Activated T-cell treated with anti-CD3 and anti-CD28 coated beads for 24 hours (primary cell): ENCODE measurements at places on chromosomes 4 and X.

DNA sequence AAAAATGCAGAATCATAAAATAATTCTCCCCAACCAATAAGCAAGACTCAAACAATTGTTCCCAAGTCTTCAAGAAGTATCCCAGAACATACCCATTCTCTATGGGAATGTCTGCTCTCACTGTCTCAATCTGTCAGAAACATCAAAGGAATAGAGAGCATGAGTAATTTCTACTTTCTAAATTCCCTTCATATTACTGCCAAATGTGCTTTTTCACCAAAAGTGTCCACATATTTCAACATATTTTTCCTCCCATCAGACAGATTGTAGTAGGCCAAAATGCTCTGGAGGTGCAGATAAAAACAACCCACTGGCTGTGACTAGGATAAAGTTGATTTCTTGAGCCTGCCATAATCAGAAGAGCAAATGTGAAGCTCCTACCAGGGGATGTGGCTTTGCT lies 692.0 kb upstream of the FAM241A start:
- DNase-seq: no peak

DNA sequence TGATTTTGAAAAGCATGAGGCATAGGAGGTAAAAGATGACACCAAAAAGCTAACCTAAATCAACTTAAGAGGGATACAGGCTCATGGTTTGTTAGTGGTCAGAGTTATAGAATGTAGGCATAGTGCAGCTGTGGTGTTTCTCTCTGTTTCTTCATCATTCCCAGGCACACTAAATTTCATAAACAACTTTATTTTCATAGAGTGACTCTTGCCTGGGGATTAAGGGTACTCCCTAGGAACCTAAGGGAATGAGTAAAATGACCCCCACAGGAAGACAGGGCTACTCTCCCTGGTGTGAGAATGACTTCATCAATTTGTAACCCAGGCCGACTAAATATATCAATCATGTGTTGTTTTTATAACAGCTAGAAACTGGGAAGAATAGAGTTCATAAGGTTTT lies 11.1 kb downstream of the FABP2 start:
- no peak for DNase-seq

GRCh38 chrX:19924285-19924684 lies 36.9 kb upstream of the SH3KBP1 start:
- no peak for DNase-seq

GRCh38 chr4:146053891-146054290 lies 115.3 kb upstream of the ZNF827 start:
- DNase-seq: no peak

DNA sequence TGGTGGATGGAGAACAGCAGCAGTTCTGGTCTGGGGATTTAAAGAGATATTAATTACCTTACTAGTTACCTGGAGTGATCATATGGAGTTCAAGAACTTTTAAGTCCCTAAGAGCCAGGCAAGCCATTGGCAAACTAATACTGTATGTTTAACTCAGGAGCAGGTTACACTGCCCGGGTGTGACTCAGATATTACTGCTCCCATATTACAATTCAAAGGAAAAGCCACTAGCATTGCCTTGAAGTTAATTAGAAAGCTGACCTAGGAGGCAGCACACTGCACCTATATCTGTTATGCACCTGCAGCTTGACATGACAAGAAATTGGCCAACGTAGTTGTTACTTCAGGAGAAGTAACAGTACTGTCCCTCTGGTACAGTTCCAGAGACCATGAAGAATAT lies 47.2 kb downstream of the GRK4 start:
- no peak for DNase-seq

- no peak for DNase-seq
These were observed 181.0 kb upstream of the EOLA2 start for GRCh38 chrX:150119323-150119722.
